ENCODE measurements at places on chromosomes 1 and 21.

DNA sequence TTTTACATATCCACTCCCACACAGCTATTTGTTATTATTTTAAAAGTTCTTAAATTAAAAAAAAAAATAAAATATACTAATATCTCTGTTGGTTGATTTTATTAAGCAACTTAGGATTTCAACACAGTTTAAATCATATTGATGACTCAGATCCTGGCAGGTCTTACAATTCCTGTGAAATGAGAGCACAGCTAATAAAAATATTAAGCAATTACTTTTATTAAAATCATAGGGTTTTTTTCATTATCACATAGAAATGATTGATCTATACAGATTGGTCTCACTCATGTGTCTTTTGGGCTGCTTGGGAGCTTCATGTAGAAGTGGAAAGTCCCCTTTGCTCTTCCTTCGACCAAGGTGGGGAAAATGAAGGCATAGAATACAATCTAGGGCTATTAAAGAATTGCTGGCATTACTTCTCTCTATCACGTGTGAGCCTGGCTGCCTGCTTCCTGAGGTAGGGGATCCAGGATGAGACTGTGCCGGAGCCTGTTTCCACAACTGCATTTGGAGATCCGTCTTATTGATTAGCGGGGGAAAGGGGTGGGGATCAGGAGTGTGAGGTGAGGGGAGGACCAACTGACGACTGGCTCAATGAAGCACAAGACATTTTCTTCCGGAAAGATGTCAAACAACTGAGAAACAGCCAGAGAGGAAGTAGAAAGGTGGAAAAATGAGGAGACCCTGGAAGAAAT, 858.0 kb downstream of the USP25 start:
- DNase-seq, result peak; percentile 81

DNA sequence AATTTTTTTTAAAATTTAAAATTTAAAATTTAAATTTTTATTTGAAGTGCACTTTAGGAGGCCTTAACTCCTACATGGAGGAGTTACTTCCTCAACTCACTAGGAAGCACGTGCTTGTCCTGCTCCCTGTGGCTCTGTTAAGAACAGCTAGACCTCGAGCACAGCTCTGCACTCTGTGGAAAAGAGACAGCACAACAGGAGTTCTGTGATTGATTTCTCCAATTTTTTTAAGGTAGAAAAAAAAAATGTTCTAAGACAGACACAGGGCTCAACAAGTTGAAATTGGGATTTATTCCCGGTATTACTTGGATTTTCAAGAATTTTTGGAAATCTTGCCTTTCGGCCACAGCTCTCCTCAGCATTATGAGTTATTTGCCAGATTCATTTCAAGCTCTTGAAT, 356.6 kb upstream of the LYPLAL1 start:
- DNase-seq, result no peak

- no peak for DNase-seq
Observed at GRCh38 chr1:109457819-109458218, 8.5 kb upstream of the SYPL2 start.

GRCh38 chr1:243428084-243428483, 172.2 kb downstream of the SDCCAG8 start:
- DNase-seq, result no peak

GRCh38 chr1:225517697-225518096, 89.9 kb upstream of the LBR start:
- no peak for DNase-seq

DNA sequence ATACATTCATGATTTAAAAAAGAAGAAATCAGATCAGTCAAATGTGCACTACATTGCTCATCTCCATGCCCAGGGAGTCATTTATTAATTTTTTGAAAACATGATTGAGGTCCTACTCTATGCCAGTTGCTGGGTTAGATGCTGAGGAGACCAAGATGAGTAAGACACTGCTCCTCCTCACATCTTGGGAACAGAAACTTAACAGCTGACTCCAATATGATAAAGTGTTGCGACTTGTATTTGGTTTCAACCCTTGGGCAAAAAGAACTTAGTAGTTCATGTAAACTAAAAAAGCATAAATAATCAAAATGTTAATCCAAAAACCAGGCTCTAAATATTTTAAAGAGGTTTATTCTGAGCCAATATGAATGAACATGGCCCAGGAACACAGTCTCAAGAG, 56.9 kb downstream of the OPTC start:
- DNase-seq, result no peak

- no peak for DNase-seq
Observed at GRCh38 chr1:30418061-30418938, 305.1 kb downstream of the MATN1 start.

GRCh38 chr1:85109475-85109874, 61.2 kb upstream of the MCOLN3 start:
- peak; percentile 53 for DNase-seq

- no peak for DNase-seq
Observed at GRCh38 chr21:37483776-37484175, 117.2 kb downstream of the DYRK1A start.

GRCh38 chr1:228469413-228470162, 17.6 kb upstream of the RNF187 start:
- DNase-seq, result no peak

GRCh38 chr1:34190692-34191091, 14.0 kb downstream of the C1orf94 start:
- DNase-seq, result no peak

DNA sequence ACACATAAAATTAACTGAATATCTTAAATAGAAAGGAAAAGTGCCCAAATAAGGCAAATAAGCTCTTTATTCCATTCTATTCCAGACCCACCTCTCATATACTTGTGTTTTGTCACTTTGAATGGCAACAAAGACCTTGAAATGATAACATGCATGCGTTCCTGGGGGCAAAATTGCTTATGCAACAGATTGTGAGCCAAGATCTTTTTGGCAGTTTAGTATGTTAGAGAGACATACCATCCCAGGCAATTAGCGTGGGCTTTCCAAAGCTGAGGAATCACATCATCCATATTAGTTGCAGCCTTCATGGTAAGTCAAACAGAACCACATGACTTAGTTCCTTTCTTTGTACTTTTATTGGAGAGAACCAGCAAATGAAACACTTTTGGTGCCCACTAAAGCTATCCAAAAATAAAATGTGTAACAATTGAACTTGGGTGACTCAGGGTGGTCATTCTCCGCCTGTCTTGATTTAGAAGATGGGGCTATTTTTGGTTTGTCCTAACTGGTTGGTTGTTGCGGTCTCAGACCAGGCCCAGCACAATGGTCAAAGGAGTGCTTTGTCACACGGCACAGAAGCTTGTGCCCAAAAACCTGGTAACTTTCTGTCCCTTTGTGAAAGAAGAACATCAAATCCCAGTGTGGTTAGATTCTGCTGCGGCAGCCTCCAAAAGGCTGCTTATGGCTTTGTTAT, 68.7 kb upstream of the ATF3 start:
- no peak for DNase-seq

GRCh38 chr1:241225741-241226140, 131.3 kb downstream of the RGS7 start:
- DNase-seq, result no peak

DNA sequence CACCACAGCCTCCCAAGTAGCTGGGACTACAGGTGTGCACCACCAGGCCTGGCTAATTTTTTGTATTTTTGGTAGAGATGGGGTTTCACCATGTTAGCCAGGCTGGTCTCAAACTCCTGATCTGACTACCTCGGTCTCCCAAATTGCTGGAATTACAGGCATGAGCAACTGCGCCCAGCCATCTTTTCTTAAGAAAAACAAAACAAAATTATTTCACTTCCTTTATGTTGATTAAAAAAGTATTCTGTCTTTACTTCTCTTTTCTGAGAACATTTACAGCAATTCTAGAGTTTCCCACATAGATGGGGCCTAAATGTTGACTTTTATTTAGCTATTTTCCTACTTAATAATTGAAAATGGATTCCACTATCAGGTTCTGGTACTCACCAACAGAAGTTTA, 17.3 kb upstream of the TMEM183A start:
- DNase-seq, result no peak

DNA sequence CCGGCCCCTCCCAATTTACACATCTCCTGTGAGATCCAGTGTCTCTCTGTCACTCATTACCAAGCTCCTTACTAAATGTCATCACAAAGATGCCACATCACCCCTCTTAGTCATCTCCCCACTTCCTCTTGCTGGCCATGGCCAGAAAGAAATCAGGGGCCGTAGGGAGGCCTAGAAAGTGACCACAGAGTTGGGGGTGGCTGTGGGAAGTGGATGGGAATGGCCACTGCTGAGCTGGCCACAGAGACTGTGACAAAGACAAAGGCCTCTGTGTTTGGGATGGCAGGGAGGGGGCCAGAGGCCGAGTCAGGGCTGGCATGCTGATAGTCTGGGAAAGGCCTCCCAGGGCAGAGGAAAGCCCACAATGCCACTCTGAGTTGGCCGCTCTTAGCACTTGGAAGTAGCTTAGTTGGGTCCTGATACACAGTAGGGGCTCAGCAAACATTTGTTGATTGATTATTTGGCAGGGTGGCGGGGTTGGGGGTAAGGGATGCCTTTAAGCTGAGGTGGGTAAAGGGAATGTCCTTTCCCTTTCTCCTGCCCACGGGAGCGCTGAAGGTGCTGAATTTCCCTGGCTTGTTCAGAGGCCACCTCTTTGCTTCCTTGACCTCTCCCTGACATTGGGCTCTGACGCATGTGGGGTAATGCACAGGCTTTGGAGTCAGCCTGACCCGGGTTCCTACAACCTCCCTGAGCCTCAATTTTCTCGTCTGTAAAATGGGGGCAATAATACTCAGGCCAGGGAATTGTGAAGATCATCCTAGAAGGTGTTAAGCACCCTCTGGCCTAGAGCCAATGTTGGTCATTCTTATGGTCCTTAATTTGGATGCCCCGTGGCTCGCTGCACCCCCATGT, 13.2 kb downstream of the NAV1 start:
- DNase-seq, result peak; percentile 77

DNA sequence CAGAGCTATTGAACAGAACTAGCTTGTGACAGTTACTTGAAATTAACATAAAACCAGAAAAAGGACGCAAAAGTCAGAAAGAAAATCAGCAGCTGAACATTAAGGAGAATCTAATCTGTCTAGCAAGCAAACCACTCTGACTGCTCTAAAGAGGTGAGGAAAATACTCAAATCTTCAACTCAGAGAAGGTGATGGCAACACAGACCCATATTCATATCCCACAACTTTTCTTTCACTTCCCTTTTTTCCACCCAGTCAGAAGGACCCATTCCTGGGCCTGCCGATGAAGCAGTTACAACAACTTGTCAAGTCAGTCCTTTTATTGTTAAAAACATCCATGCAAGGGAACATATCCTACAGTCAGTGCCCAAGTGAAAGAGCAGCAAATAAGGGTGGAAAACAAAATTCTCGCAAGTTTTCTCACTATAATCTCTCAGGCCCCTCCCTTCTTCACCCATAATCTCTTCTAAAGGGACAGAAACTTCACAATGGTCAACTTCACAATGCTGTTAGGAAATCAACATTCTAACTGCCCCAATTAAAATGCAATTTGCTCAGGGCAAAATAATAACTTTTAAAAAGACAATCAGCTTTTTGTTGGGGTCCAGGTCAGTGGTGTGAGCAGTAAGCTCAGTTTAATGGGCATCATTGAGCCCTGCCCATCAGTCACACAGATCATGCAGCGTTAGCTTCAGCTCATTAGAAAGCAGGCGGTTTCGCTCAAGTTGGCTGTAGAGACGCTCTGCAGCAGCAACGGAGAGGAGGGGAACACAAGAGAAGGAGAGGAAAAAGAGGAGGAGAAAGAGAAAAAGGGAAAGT, 3.6 kb upstream of the NUP210L start:
- no peak for DNase-seq

- DNase-seq, result peak; percentile 95
Observed at GRCh38 chr21:38303300-38303699, 46.5 kb downstream of the KCNJ15 start.

DNA sequence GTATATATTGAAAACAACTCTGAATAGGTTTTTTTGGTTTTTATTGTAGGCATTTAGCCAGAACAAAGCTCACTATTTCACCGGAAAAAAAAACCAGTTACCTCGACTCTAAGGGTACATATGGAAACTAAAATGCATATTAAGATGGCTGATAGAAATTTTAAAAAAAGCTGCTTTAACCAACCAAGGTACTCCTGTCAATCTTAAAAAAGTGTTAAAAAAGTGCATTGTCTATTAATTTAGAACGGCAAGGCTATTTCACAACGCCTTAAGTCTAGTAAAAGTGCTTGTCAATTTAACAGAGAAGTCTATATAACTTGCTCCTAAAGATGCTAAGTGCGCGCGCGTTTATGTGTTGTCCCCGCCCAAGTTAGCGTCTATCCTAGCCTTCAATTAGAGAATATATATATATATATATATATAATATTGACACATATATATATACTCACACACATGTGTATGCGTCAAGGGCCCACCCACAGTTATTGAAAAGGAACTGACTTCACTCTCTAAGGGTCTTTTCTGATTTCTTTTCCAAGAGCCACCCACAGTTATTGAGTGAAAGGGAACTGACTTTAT, 934 bp downstream of the ASPM start:
- no peak for DNase-seq

- DNase-seq, result peak; percentile 59
Observed at GRCh38 chr1:169348383-169349036, 19.1 kb downstream of the NME7 start.
